ENCODE measurements at places on chromosomes 16 and 17. TPM values are rescaled to one million over a fixed set of nuclear protein-coding genes. Genes with fewer than 3 reads are reported as not detected.
A peak's percentile ranks its signal among the peaks of the same experiment; 100 is the strongest.

- H3K4me1 ChIP-seq, result no peaks in the 10 kb centered on the region
- no peaks in the 10 kb centered on the region for H3K27me3 ChIP-seq
- no peaks in the 10 kb centered on the region for H3K36me3 ChIP-seq
- peak; percentile 84 for DNase-seq
- H3K27ac ChIP-seq, result peak overlapping the region; percentile 57
- H3K4me3 ChIP-seq, result no peak overlapping the region
These were observed 245.9 kb downstream of the XYLT1 start for GRCh38 chr16:17224879-17225281.

DNA sequence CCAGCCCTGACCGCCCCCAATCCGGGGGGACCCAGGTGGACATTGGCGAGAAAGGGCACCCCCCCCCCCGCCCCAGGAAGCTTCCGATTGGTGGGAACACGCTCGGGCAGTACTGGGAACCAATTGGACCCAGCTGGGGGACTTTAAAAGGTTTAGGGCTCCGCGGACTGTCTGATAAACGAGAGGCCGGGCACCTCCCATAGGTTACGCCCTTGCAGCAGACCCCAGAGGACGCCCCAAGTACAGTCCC lies 245 bp downstream of the TMEM256 start:
- peak overlapping the region; percentile 85 for H3K27ac ChIP-seq
- H3K36me3 ChIP-seq, result no peaks in the 10 kb centered on the region
- peak overlapping the region; percentile 55 for H3K4me3 ChIP-seq
- no peaks in the 10 kb centered on the region for H3K27me3 ChIP-seq

The JPT1 gene
- total RNA-seq, result 53.4 TPM

GRCh38 chr16:14511800-14512135 lies 118.3 kb downstream of the PARN start:
- no peaks in the 10 kb centered on the region for H3K36me3 ChIP-seq
- no peak overlapping the region for H3K27ac ChIP-seq
- H3K4me3 ChIP-seq, result no peak overlapping the region
- H3K4me1 ChIP-seq, result peaks cover 10% of the 10 kb centered on the region
- no peak for DNase-seq
- H3K27me3 ChIP-seq, result no peaks in the 10 kb centered on the region

DNA sequence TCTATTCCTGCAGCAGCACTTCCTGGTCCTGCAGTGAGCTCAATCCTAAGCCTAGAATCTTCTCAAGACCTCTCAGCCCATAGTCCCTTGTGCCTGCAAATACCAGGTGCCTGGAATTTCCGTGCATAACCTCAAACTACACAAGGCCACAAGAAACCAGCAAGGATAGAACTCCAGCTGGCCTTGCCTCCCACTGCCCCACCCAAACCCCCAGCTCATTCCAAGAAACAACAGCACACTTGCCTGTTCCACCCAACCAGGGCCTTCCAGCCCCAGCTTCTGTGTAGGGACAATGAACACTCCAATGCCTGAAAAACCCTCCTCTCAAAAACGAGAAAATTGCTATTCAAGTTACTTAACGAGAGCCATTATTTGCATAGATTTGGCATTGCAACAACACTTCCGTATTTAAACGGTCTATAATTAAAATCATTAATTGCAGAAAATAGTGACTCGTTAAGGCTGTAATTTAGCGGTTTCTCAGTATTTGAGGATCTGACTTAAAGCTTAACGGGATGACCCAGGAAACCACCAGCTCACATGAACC lies 147.0 kb downstream of the C16orf78 start:
- H3K36me3 ChIP-seq, result no peaks in the 10 kb centered on the region
- H3K27ac ChIP-seq, result no peak overlapping the region
- no peak for DNase-seq
- H3K4me1 ChIP-seq, result no peaks in the 10 kb centered on the region
- H3K4me3 ChIP-seq, result no peak overlapping the region

- H3K36me3 ChIP-seq, result peaks cover 15% of the 10 kb centered on the region
- no peak for DNase-seq
- H3K4me3 ChIP-seq, result no peak overlapping the region
- H3K4me1 ChIP-seq, result no peaks in the 10 kb centered on the region
- no peak overlapping the region for H3K27ac ChIP-seq
These were observed 28.3 kb downstream of the C16orf95 start for GRCh38 chr16:87288753-87289362.

DNA sequence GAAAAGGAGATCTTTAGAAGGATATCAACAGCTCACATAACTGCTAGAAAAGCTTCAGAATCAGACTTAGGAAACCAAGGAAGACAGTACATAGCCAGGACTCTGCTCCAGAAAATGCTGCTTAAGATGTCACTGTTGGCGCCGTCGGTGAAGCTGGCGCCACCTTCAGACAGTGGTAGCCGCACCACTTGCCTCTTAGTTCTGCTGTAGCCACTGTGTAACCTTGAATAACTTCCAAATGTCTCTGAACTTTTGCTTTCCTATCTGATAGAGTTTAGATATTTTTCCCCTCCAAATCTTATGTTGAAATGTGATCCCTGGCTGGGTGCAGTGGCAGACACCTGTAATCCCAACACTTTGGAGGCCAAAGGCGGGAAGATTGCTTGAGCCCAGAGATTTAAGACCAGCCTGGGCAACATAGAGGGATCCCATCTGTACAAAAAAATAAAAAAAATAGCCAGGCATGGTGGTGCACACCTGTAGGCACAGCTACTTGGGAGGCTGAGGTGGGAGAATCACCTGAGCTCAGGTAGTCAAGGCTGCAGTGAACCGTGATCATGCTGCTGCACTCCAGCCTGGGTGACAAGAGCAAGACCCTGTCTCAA lies 6.3 kb upstream of the USP31 start:
- no peak overlapping the region for H3K27ac ChIP-seq
- peaks cover 5% of the 10 kb centered on the region for H3K27me3 ChIP-seq
- DNase-seq, result no peak
- no peaks in the 10 kb centered on the region for H3K36me3 ChIP-seq
- H3K4me1 ChIP-seq, result no peaks in the 10 kb centered on the region

GRCh38 chr17:70776441-70776840 lies 607.1 kb downstream of the KCNJ2 start:
- no peak for DNase-seq
- H3K4me1 ChIP-seq, result no peaks in the 10 kb centered on the region
- no peak overlapping the region for H3K27ac ChIP-seq
- no peaks in the 10 kb centered on the region for H3K36me3 ChIP-seq
- H3K4me3 ChIP-seq, result no peak overlapping the region
- H3K27me3 ChIP-seq, result no peaks in the 10 kb centered on the region

- no peaks in the 10 kb centered on the region for H3K4me1 ChIP-seq
- no peaks in the 10 kb centered on the region for H3K27me3 ChIP-seq
- H3K36me3 ChIP-seq, result no peaks in the 10 kb centered on the region
- no peak for DNase-seq
- no peak overlapping the region for H3K27ac ChIP-seq
These were observed 34.8 kb downstream of the SOST start for GRCh38 chr17:43723697-43724359.

GRCh38 chr17:40442392-40443195 lies 656 bp upstream of the IGFBP4 start:
- peak overlapping the region; percentile 95 for H3K27ac ChIP-seq
- H3K4me1 ChIP-seq, result peaks cover 31% of the 10 kb centered on the region
- DNase-seq, result peak; percentile 32
- H3K27me3 ChIP-seq, result no peaks in the 10 kb centered on the region
- H3K36me3 ChIP-seq, result no peaks in the 10 kb centered on the region

GRCh38 chr16:31213877-31214707 lies at the start of gene TRIM72:
Gene TRIM72 (plus strand): TSS chr16:31214119. CDS start chr16:31214739, 620 bp downstream.
- H3K36me3 ChIP-seq, result no peaks in the 10 kb centered on the region
- peaks cover 29% of the 10 kb centered on the region for H3K4me1 ChIP-seq
- no peak for DNase-seq
- H3K27me3 ChIP-seq, result peaks cover 44% of the 10 kb centered on the region

The GOT2 gene
- total RNA-seq, result 37.5 TPM
